ENCODE measurements at places on chromosomes 4 and X.

DNA sequence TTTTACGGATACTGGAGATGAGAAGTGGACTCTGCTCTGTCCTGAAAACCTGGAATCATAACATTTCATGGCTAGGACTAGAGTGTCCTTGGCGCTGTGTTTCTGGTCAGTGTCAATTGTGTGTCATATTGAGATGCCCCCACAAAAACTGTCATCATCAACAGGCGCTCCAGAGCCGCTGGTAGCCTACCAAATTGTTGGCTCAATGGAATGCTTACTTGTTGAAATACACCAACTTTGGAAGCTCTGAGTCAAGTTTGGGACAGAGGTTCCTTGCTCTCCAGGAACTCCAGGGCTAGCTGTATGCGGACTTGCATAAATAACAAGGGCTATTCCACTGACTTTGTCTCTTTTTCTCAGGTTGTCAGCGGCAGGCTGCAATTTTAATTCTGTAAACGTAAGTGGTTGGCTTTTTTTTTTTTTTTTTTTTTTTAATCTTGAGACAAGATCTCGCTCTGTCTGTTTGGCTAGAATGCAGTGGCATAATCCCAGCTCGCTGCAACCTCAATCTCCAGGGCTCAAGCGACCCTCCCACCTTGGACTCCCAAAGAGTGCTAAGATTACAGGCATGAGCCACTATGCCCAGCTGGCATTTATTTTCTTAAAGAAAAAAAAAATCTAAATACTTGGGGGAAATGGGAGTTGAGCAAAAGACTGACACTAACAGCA is 871 bp upstream of the HPGD start:
- no peak for DNase-seq
- peak overlapping the region; percentile 83 for H3K4me3 ChIP-seq
- H3K36me3 ChIP-seq, result no peaks in the 10 kb centered on the region
- H3K27me3 ChIP-seq, result peaks cover 33% of the 10 kb centered on the region
- H3K27ac ChIP-seq, result no peak overlapping the region
- peaks cover 7% of the 10 kb centered on the region for H3K4me1 ChIP-seq

- no peak for DNase-seq
- no peaks in the 10 kb centered on the region for H3K4me1 ChIP-seq
- no peaks in the 10 kb centered on the region for H3K27me3 ChIP-seq
- H3K4me3 ChIP-seq, result no peak overlapping the region
- no peak overlapping the region for H3K27ac ChIP-seq
Observed at GRCh38 chrX:861921-862320, 231.3 kb downstream of the SHOX start.

- DNase-seq, result no peak
- H3K27me3 ChIP-seq, result no peaks in the 10 kb centered on the region
- no peak overlapping the region for H3K4me3 ChIP-seq
- no peak overlapping the region for H3K27ac ChIP-seq
Observed at GRCh38 chrX:24842486-24842885, 148.8 kb downstream of the POLA1 start.

GRCh38 chr4:78439328-78439727 is 112.2 kb upstream of the ANXA3 start:
- no peak overlapping the region for H3K27ac ChIP-seq
- no peak for DNase-seq
- H3K27me3 ChIP-seq, result peaks cover 9% of the 10 kb centered on the region
- H3K4me1 ChIP-seq, result no peaks in the 10 kb centered on the region
- H3K36me3 ChIP-seq, result no peaks in the 10 kb centered on the region

GRCh38 chr4:167715176-167715575 is 377.2 kb upstream of the ANXA10 start:
- H3K4me1 ChIP-seq, result no peaks in the 10 kb centered on the region
- DNase-seq, result no peak
- H3K27ac ChIP-seq, result no peak overlapping the region
- H3K4me3 ChIP-seq, result no peak overlapping the region
- H3K36me3 ChIP-seq, result no peaks in the 10 kb centered on the region

DNA sequence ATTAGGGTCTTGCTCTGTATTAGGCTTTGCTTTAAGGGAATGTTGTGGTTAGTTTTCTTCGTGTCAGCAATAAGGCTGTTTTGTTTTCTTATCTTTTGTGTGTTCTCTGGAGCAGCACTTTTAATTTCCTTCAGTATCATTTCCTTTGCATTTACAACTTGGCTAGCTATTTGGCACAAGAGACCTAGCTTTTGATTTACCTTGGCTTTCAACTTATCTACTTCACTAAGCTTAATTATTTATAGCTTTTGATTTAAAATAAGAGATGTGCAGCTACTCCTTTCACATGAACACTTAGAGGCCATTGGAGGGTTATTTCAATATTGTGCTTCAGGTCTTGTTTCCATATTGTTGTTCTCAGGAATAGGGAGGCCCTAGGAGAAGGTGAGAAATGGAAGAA is 68.2 kb downstream of the FAT4 start:
- no peak for DNase-seq
- no peaks in the 10 kb centered on the region for H3K4me1 ChIP-seq
- H3K4me3 ChIP-seq, result no peak overlapping the region

- H3K4me3 ChIP-seq, result no peak overlapping the region
- no peak overlapping the region for H3K27ac ChIP-seq
- no peak for DNase-seq
Observed at GRCh38 chr4:178836865-178837264, 1394.6 kb upstream of the AGA start.

DNA sequence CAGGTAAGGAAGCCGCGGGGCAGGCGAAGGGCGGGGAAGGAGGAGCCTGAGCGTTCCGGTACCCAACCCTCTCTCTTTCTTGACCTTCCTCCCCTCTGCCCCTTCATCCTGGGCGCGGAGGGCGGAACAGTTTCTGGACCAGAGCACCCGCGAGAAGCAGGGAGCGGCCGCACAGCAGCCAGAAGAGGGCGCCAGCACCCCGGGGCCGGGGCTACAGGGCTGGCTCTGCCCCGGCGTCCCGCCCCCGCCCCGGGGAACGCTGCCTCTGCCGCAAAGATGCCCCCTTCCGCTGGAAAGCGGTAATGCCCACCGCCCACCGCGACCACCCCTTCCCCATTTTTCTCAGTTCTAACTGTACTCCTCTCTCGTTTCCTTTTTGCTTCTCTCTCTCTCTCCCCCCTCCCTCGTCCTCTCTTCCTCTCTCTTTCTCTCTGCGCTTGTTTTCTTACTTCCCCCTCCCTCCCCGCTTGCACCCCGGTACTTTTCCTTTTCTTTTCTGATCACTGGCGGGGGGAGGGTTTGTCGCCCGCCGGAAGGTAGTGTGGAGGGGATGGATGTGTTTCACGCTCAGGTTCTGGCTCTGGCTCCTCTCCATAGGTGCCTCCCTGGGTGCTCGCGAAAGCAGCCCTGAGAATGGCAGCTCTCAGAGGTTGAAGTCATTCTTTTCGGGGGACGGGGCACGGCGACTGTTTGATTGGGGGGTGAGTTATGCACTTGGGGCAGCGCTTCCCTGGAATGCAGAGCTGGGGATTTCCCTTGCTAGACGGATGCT is 13.1 kb upstream of the PRDM8 start:
- DNase-seq, result peak; percentile 93
- no peaks in the 10 kb centered on the region for H3K27me3 ChIP-seq
- H3K4me1 ChIP-seq, result peaks cover 59% of the 10 kb centered on the region

GRCh38 chrX:39613997-39614679 is 483.6 kb downstream of the BCOR start:
- H3K4me3 ChIP-seq, result peak overlapping the region; percentile 85
- DNase-seq, result peak; percentile 81
- H3K27ac ChIP-seq, result peak overlapping the region; percentile 93
- peaks cover 8% of the 10 kb centered on the region for H3K36me3 ChIP-seq
- peaks cover 47% of the 10 kb centered on the region for H3K4me1 ChIP-seq
- peaks cover 7% of the 10 kb centered on the region for H3K27me3 ChIP-seq

DNA sequence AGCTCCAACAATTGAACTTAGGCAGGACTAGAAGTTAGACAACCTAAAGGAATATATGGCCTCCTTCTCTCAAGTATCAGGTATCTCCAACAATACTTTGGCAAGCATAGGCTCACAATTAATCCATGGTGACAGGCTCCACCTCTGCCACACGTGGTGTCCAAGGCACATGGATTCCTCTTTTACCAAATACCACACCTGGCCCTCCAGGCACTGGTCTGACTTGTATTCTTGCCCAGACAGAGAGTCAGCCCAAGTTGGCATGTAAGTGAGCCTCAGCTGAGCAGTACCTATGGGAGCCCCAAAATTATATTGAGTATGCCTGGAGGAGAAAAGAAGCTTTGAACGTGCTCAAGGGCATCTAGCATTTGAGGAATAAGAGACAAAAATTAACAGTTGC is 19.6 kb downstream of the SRPX2 start:
- H3K4me1 ChIP-seq, result peaks cover 7% of the 10 kb centered on the region
- no peak overlapping the region for H3K4me3 ChIP-seq

GRCh38 chr4:172683021-172683420 is 485.6 kb upstream of the GALNT7 start:
- H3K36me3 ChIP-seq, result no peaks in the 10 kb centered on the region
- H3K27me3 ChIP-seq, result no peaks in the 10 kb centered on the region
- no peaks in the 10 kb centered on the region for H3K4me1 ChIP-seq
- no peak for DNase-seq
- H3K27ac ChIP-seq, result no peak overlapping the region

- no peaks in the 10 kb centered on the region for H3K27me3 ChIP-seq
- H3K4me3 ChIP-seq, result no peak overlapping the region
Observed at GRCh38 chr4:86633854-86634253, 39.7 kb downstream of the PTPN13 start.

- no peaks in the 10 kb centered on the region for H3K4me1 ChIP-seq
- H3K27ac ChIP-seq, result no peak overlapping the region
- H3K27me3 ChIP-seq, result no peaks in the 10 kb centered on the region
- H3K4me3 ChIP-seq, result no peak overlapping the region
- H3K36me3 ChIP-seq, result no peaks in the 10 kb centered on the region
Observed at GRCh38 chr4:171834640-171835039, 21.4 kb downstream of the GALNTL6 start.

- H3K27ac ChIP-seq, result no peak overlapping the region
- peaks cover 10% of the 10 kb centered on the region for H3K4me1 ChIP-seq
- H3K36me3 ChIP-seq, result peaks cover 2% of the 10 kb centered on the region
- H3K27me3 ChIP-seq, result peaks cover 12% of the 10 kb centered on the region
- H3K4me3 ChIP-seq, result no peak overlapping the region
- DNase-seq, result no peak
Observed at GRCh38 chr4:153207027-153207426, 2.8 kb downstream of the TRIM2 start.

- no peaks in the 10 kb centered on the region for H3K4me1 ChIP-seq
- no peak overlapping the region for H3K4me3 ChIP-seq
- H3K27me3 ChIP-seq, result peaks cover 2% of the 10 kb centered on the region
- H3K27ac ChIP-seq, result no peak overlapping the region
- no peak for DNase-seq
Observed at GRCh38 chr4:128606173-128606572, 203.3 kb upstream of the JADE1 start.

GRCh38 chr4:73979407-73979957 is 2.3 kb downstream of the PF4 start:
- no peaks in the 10 kb centered on the region for H3K36me3 ChIP-seq
- DNase-seq, result no peak
- H3K27ac ChIP-seq, result no peak overlapping the region
- H3K4me1 ChIP-seq, result no peaks in the 10 kb centered on the region
- no peak overlapping the region for H3K4me3 ChIP-seq

- DNase-seq, result no peak
- H3K4me1 ChIP-seq, result peaks cover 64% of the 10 kb centered on the region
- H3K27ac ChIP-seq, result peak overlapping the region; percentile 89
- no peaks in the 10 kb centered on the region for H3K36me3 ChIP-seq
Observed at GRCh38 chr4:140153419-140153717, 616 bp downstream of the MAML3 start.

GRCh38 chrX:100830547-100830946 is 10.4 kb downstream of the CSTF2 start:
- H3K4me3 ChIP-seq, result no peak overlapping the region
- peak; percentile 2 for DNase-seq
- peaks cover 20% of the 10 kb centered on the region for H3K36me3 ChIP-seq
- no peaks in the 10 kb centered on the region for H3K27me3 ChIP-seq
- H3K4me1 ChIP-seq, result peaks cover 15% of the 10 kb centered on the region

- H3K27me3 ChIP-seq, result no peaks in the 10 kb centered on the region
- no peak for DNase-seq
- no peaks in the 10 kb centered on the region for H3K4me1 ChIP-seq
- no peak overlapping the region for H3K4me3 ChIP-seq
- H3K27ac ChIP-seq, result no peak overlapping the region
Observed at GRCh38 chrX:133580625-133581024, 165.3 kb upstream of the GPC4 start.

- no peaks in the 10 kb centered on the region for H3K27me3 ChIP-seq
- H3K27ac ChIP-seq, result no peak overlapping the region
- H3K36me3 ChIP-seq, result peaks cover 52% of the 10 kb centered on the region
Observed at GRCh38 chr4:143531380-143531779, 17.9 kb downstream of the SMARCA5 start.

DNA sequence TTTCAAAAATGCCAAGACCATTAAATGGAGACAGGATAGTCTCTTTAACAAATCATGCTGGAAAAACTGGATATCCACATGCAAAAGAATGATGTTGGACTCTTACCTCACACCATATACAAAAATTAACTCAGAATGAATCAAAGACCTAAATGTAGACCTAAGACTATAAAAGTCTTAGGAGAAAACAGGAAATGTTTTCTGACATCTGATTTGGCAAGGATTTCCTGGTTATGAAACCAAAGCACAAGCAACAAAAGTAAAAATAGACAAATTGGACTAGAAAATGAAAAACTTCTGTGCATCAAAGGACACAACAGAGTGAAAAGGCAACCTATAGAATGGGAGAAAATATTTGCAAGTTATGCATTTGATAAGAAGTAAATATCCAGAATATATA is 37.6 kb downstream of the ARFIP1 start:
- H3K4me1 ChIP-seq, result peaks cover 30% of the 10 kb centered on the region
- no peak overlapping the region for H3K27ac ChIP-seq
- H3K4me3 ChIP-seq, result no peak overlapping the region
- peaks cover 62% of the 10 kb centered on the region for H3K36me3 ChIP-seq
- H3K27me3 ChIP-seq, result no peaks in the 10 kb centered on the region

GRCh38 chr4:189656641-189657040 is 284.0 kb upstream of the FRG1 start:
- no peaks in the 10 kb centered on the region for H3K36me3 ChIP-seq
- H3K27ac ChIP-seq, result no peak overlapping the region
- no peak for DNase-seq
- no peaks in the 10 kb centered on the region for H3K27me3 ChIP-seq
- H3K4me1 ChIP-seq, result peaks cover 13% of the 10 kb centered on the region

DNA sequence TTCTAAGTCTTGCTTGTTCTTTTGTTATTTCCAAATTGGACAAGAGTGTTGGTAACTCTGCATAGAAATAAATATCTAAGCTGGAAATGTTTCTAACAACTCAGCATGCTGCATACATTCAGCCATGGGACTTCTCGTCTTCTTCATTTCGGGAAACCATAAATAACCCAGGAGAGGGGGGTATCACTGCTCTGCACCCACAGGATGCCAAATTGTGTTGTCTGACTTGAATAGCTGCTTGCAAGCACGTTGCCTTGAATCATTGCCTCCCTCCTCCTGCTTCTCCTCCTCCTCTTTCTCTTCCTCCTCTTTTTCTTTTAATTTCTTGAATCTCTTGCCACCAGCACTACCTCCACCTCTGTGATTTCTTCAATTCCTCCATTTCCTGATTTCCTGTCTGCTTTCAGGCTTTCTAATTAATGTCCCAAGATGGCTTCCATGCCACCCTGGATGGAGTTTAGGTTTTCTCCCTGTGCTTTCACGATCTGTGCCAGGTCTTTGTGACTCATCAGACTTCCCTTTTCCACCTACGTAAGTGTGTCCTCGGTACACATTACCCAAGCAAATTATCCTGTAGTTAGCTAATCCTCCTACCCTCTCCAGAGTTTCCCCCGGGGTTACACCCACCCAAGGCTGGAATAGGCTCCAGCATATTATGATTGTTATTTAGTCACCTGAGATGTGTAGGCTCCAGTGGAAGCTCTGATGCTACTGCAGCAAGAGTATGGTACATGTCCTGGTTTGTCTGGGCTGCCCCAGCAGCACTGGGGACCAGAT is 122.6 kb upstream of the VCX3B start:
- no peak overlapping the region for H3K27ac ChIP-seq
- DNase-seq, result no peak
- H3K36me3 ChIP-seq, result no peaks in the 10 kb centered on the region
- no peak overlapping the region for H3K4me3 ChIP-seq
- H3K27me3 ChIP-seq, result no peaks in the 10 kb centered on the region
